ENCODE measurements at places on chromosomes 3 and 15.

DNA sequence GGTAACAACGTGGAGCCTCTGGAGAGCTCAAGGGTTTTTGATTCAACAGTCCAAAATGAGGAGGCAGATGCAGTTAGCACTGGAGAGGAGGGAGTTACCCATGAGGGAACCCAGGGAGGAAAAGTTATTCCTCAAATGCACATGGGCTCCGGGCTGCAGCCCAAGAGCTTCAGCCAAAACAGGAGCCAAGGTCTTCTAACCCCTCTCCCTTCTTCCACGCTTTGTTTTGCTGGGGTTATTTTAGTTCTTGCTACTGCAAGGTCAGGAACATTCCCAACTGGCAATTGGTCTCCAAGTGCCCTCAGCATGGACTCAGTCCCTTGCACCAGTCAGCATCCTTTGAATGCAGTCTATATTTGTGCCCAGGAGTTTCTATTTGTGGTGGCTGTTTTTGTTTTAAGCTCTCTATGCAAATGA lies 90.0 kb downstream of the TGFBR2 start:
- no peak for DNase-seq

DNA sequence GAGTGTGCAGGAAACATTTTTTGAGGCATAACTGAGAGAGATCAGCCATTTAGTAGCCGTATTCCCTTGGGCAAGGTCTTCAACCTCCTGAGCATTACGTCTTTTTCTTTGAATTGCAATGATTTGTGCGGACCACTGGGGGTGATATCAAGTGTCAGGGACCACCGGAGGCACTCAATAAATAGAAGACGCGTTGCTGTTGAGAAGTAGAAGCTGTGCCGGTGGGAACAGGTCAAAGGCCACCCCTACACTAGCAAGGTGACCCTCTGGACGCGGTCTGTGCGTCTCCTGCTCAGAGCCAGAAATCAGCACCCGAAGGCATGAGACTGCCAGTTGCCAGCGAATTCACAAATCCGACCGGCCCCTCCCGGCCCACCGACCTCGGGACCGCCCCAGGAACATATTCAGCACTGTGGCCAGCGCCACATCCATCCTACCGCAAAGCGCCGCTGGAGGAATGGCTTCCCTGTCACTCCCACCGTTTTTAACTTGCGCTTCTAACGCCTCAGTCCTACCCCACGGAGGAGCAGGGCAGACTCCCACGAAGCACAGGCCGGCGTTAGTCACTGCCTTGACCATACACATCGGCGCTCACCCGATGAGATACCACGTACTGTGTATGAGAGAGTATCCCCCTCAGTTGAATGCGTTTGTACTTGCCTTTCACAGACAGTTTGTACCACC lies 1.4 kb upstream of the GHSR start:
- no peak for DNase-seq

DNA sequence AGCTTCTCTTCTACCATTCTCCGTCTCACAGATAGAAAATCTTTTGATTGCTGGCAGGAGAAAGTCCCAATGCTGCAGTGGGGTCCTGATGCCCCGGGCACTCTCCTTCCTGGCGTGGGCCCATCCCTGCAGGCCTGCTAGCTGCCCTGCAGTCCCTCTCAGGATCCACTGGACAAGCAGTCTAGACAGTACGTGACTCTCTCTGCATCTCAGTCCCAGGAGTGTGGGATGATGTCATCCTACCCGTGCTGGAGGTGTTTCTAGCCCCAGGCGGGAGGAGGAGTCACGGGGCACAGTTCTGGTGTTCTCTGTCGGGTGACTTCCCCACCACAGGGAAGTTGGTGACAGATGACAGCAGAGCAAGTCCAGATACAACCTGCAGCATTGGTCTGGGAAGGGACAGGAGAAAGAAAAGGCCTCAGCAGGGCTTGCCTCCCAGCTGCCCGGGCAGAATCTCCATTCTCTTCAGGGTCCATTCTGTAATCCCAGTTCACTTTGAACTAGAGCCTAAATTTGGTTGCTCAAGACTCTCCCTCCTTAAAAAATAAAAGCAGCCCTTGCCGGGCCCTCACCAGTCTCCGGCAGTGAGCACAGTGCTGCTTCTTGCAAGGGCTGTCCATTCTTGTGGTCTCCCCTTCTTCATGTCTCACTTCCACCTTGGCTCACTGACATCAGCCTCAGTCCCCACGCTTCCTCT lies 30.6 kb downstream of the SLC28A1 start:
- peak; percentile 48 for DNase-seq

GRCh38 chr3:151037746-151038477 lies 47.6 kb upstream of the MED12L start:
- DNase-seq, result no peak

DNA sequence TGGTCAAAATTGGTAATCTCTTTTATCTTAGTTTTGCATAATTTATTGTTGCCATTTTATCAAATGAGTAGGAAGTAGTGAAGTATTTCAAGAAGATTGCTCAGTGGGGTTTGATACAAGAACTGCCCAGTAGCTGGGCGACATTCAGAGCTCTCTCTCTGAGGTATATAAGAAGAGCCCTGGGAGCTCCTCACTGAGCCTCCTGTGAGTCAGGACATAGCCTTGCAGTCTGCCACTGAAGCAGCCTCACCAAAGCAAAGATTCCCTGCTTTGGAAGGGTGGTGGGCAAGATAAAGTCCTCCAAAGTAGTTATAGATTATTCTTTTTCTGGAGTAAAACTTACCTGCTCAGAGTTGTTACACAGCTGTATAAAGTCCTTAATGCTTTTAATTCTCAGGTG lies 26.1 kb downstream of the SKIL start:
- DNase-seq, result no peak

DNA sequence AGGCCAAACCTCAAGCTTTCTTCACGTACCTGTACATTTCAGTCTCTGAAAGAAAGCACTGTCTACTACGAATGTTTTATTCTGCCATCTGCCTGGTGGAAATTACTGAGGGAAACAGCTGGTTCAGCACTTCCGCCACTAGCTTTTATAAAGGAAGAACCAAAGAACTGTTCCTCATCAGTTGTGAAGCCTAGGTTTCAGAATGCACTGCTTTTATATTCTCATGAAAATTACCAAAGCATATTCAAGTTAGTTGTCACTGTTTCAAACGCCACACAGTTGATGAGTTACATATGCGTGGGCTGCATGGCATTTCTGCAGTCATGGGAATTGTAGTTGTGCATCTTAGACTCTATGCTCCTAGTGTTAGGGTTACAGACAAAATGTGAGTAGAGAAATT lies 21.5 kb upstream of the ZBTB38 start:
- DNase-seq, result no peak

DNA sequence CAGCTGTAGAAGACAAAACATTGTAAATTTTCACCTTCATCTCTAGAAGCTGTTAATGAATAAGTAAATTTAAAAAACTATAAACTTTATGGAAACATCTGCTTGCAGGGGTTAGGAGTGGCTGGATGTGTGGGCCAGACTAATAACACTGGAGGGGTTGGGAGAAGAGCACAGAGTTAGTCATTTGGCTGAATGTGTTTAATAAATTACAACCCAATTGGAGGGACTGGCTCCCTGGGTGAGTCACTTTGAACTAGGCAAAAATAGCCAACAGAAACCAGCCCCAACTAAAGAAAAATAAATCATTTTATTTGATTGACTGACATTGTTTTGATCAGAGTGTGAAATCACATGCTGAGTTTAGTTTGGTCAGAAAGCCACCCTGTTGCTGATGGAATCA lies 21.8 kb downstream of the DGKG start:
- DNase-seq, result no peak

- peak; percentile 33 for DNase-seq
Measured at GRCh38 chr3:150237490-150237889, 170.6 kb upstream of the TSC22D2 start.

DNA sequence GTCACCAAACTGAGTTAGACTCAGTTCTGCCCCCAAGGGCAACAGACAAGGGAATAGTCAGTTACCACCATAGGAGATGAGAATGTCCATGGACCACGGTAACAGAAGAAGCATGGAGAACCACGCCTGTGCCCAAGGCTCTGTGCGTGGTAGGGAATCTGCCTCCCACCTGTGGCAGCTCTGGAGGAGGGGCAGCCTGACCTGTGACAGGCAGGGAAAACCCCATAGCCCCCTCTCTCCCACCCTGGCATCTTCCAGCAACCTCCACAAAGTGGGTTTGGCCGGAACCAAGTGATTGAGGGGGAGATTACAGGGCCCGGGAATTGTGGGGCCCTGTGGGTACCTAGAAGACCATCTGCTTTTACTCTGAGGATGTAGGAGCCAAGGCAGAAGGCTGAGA lies 14.3 kb upstream of the LTF start:
- DNase-seq, result no peak

DNA sequence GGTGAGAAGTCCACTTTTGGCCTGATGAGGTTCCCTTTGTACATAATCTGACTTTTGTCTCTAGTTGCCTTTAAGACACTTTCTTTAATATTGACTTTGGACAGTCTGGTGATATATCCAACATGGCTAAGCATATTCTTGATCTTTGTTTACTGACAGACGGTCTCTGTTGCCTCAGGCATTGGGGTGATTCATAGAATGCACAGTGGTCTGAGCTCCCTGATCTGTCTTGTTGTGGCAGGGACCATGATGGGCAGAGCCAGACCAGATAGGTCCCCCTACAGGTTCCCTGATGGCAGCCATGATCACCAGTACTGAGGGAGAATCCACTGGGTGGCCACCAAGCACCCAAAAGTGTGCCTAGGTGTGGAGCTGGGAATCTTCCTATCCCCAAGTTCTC lies 678.1 kb downstream of the MCTP2 start:
- DNase-seq, result no peak

GRCh38 chr3:128801779-128802380 lies 75.9 kb downstream of the RAB7A start:
- DNase-seq, result no peak

DNA sequence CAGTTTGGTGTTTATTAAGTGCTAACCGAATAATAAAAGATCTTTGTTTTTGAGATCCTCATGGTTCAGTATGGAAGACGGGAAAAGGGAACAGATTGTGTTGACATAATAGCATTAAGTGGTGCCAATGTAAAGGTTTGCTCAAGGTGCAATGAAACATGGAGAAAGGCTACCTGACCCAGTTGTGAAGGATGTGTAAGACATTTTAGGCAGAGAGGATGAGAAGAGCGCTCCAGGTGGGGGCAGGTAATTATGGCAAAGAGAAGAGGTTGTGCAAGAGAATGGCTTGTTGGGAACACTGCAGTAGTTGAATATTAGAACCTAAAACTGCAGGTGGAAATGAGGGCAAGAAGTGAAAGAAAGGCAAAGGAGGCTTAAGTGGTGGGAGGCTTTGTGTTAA lies 140.8 kb downstream of the DIPK2A start:
- peak; percentile 66 for DNase-seq

GRCh38 chr3:5898106-5898505 lies 710.6 kb downstream of the EDEM1 start:
- no peak for DNase-seq

DNA sequence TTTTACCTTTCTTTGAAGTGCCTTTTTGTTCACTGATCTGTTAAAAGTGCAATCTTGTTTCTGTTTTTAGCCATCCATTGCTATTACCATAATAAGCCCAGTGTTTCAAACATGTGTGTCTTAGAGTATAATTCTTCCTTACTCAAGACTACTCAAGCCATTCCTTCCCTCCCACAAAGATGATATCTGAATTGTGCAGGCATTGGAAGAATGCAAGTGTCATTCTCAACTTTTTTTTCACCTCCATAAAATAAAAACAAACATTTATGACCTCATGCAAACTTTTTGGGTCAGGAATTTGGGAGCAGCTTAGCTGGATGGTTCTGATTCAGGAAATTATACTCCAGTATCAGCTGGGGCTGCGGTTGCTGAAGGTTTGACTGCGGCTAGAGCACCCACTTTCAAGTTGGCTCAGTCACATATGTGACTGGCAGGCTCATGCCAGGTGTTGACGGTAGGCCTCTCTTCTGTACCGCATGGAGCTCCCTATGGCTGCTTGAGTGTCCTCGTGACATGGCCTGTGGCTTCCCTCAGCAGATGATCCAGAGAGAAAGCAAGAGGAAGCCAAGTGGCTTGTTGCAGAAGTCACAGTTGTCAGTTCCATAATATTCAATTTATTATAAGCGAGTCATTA lies 490.8 kb downstream of the CNTN4 start:
- DNase-seq, result no peak

DNA sequence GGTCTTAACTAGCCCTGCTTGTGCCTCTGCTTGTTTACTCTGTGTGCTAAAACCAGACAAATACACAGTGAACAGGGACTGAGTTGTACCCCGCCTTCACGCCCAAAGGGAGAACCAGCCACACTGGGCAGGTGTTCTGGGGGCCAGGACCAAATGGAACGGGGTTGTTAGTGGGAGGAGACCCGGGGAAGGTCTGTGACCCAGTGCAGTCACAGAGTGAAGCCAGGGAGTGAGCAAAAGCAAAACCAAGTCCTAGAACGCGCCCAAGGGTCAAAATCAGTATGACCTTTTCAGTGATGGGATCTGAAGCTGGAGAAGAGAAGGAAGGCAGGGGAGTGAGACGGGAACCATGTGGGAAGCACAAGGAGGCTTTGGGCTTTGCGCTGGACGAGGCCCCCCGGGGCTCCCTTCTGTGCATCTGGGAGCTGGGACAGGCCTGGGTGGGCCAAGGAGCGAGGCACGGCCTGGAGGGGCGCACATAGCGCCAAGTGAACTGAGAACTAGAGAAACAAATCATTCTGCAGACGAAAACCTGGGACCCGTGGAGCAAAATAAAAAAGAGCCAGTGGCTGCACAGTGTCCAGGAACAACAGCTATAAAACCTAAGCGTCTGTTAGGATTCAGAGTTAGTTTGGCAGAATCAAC lies 78.3 kb upstream of the ALDH1A3 start:
- DNase-seq, result no peak

DNA sequence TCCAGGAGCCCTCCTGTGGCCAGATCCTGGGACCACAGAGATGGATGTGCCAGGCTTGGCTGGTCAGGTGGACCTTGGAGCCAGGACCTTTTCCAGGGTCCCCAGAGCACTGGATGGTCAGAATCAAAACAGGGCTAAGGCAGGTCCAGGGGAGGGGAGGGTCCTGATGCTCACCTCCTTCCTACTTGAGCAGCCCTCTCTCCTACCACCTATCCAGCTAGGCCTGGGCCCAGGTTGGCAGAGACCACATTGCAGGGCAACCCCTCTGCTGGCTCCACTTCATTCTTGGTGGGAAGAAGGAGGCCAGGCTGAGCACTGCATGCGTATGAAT lies 28.5 kb upstream of the SFMBT1 start:
- DNase-seq, result no peak

DNA sequence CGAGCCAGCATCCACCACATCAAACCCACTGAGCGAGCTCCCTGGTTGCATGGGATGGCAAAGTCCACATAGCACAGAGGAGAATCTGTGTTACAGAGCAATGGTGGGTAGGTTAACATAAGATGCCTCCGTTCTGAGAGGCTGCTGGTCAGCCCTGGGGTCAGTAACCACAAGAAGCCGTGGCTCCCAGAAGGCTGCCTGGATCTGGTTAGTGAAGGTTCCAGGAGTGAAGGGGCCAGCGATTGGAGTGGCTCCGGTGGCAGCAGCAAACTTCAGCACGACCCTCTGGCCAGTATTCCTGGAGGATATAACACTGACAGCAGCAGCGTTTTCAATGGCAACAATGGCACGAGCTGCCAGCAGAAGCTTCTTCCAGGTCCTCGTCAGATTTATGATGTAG lies 18.4 kb upstream of the PIGZ start:
- DNase-seq, result no peak

Data from NCI-H2171 treated with DMSO at 0.1 percent for 48 hours (cell line).